ENCODE measurements at places on chromosomes 3 and 15.

GRCh38 chr3:110456438-110457138, 615.0 kb upstream of the NECTIN3 start:
- no peak for DNase-seq

DNA sequence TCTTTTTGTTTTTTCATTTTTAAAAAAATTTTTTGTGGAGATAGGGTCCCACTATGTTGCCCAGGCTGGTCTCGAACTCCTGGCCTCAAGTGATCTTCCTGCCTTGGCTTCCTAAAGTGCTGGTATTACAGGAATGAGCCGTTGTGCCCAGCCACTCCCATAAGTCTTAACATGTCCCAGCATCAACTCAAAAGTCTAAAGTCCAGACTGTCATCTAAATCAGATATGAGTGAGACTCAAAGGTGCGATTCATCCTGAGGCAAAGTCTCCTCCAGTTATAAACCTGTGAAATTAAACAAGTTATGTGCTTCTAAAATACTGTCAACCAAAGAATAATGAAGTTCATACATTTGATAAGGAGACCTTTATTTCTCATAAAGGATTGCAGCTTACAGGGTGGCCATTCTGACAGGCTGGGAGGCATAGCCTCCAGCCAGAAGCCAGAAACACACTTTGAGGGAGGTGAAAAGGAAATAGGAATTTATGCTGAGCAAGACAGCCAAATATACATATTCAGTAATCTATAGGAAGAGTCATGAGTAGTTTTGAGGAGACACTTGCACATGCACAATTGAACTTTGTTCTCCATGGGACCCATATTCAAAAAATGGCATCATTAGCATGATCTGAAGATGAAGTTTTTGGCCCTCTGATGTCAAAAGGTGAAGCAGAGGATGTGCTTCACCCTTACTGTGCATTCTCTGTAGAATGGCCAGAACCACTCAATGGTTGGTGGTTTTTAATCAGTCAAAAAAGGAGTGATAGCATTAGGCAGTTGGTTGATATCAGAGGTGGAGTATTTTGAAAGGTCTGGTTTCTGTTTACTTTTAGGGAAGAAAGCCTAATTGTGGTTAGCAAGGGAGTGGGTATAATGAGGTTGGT, 11.0 kb upstream of the ZNF662 start:
- no peak for DNase-seq

DNA sequence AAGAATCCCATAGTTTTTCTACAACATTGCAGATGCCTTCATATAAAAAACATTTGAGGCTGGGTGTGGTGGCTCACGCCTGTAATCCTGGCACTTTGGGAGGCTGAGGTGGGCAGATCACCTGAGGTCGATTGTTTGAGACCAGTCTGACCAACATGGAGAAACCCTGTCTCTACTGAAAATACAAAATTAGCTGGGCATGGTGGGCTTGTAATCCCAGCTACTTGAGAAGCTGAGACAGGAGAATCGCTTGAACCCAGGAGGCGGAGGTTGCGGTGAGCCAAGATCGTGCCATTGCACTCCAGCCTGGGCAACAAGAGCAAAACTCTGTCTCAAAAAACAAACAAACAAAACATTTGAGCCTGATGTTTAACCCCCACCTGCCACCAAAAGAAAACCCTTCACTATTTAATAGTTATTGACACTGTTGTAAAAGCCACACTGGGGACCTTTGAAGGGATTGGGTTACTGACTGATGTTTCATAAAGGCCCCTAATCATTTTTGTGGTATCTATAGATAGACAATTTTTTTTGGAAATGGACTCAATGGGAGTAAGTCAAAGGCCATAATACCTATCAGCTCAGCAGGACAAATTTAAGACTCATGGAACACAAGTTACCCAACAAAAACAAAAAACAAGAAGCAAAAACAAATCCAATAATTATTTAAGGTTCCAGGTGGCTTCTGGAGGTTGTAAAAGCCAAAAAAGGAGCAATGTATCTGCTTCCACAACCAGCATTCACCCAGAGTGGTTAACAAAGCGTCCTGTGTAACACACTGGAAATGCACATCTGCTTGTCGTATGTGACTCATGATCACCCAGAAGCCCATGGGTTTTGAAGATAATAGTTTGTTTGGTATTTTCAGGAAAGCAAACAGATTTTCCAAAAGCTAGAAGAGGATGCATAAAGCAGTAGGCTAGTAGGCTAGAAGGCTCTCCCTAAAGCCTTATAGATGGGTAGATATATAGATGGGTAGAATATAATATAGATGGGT, 41.2 kb downstream of the CDCP1 start:
- no peak for DNase-seq

DNA sequence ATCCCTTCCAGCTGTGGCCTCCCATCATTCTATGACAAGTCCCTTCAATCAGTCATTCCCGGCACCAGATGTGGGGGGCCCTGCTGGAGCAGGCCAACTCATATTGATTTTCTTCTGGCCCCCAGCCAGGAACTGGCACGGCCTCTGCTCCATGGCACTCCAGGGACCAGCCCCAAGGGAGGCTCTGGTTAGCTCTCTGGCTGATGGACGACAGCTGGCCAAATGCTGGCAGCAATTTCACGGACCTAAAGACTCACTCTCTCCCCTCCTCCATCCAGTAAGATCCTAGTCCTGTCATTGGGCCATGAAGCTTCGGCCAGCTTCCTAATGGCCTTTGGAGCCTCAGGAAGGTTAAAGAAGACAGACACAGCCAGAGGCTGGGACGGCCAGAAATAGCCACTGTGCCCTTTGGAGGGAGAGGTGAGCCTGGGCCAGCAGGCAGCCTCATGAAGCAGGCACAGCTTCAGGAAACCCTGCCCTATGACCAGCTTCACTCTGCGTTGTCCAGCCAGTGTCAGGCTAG, 131.0 kb downstream of the MEX3B start:
- no peak for DNase-seq

DNA sequence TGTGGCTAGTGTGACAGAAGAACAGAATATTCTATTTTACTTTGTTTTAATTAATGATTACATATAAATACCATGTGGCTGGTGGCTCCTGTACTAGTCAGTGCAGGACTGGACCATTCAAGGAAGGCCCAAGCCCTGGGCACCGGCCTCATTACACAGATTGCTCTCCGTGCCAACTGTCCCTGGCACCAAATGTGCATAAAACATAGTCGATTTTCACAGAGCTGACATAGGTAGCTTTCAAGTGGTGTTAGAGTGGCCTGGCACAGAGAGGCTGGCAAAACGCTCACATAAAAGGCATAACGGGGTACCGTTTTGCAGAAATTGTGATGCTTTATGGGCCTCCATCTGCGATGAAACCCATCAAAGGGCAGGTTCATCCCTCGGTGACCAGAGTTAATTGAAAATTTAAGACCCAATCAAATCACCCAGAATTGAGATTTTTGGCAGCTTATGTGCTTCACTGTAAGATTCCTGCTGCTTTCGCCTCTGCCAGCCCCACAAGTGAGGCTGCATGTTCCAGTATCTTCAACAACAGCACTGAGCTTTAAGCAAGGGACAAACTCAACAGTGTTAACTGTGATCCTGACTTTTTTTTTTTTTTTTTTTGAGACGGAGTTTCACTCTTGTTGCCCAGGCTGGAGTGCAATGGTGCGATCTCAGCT, 25.9 kb downstream of the RFTN1 start:
- DNase-seq = no peak

DNA sequence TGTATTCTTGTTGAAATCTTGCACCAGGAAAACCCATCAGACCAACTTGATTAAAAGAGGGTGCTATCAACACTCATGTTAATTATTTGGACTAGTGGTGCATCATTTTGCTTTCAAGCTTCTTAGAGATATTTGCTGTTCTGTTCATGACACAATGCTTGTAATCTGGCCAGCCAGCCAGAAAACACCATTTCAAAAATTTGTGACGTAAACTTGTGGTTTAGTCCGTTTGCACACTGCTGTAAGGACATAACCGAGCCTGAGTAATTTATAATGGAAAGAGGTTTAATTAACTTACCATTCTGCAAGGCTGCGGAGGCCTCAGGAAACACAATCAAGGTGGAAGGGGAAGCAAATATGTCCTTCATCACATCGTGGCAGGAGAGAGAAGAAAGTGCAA, 374.3 kb upstream of the TGFBR2 start:
- DNase-seq = peak; percentile 41

Measured in suppressor macrophage treated with lipopolysaccharide for 4 hours (primary cell).